H1 (cell line): ENCODE measurements at places on chromosomes 3 and 15.

DNA sequence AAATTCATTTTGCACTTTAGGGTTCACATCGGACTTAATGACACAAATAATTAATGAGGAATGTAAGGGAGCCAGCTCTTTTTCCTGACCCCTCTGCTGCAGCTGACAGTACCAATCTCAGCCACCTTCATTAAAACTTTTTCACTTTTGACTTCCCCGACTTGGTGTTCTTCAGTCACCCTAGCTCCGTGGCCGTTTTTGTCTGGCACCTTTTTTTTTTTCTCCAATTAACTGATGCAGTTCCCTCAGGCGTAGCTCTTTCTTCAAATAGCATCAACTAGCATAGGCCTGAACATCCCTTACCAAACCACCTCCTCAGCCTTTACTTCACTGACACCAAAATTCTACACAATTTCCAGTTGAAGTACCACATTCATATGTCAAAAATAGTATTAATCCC lies 350.8 kb downstream of the GRM7 start:
- no peak for DNase-seq

DNA sequence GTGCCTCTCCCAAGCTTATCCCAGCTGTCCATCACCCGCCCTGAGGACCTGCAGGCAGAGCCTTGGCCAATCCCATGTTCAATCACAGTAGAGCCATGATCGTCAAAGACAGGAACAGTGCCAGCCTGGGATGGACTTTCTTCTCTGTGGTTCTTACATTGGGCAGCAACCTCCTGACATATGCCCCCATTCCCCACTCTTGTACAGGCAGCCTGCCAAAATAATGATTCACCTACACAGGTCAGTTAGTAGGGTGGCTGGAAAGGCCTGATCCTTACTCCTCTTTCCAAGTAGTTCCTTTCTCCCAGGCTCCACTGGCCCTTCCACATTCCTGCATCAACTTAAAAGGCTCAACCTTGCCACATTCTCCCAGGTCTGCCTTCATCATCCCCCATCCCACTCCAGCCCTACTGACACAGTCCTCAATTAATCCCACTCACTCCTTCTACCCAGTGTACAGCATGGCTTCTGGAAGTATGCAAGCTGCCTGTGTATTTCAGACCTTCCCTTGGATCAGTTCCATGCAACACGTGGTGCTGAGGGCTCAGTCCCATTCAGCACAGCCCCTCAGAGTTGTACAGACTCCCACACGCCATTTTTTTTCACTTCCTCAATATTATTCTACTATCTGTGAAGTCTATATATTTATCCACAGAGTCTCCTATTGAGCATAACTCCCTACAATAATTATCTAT lies 189.8 kb downstream of the NTRK3 start:
- DNase-seq, result no peak

GRCh38 chr3:96083610-96084009 lies 730.8 kb upstream of the EPHA6 start:
- DNase-seq, result no peak

DNA sequence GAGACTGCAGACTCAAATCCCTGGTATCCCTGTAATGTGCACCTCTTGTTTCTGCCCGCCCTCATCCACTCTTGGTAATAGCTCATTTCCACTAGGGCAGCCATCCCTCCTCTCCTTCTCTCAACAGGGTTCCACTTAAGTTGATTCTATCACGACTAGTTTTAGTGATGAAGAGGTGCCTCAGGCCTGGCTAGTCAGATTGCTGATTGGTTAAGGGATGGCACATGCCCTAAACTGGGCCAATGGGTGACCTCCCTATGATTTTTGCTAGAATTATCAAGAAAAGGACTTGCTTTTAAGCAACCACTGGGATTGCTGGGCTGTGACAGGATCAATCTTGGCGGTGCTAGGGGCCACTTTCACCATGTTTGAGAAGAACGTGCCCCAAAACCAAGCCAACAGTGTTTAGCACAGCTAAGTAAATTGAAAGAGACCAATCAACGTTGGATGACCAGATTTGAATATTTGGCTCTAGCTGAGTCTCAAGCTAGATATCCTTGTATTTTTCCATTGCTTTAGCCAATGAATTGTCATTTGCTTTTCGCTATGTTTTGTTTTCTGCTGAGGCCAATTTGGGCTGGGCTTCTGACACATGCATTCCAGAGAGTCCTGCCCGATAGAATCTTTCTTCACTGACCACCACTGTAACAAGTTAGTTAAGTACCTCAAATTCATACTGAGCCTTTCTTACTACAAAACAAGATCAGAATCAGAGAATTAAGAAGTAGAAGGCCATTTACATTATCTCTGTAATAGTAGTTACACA lies 131.0 kb downstream of the PDZRN3 start:
- no peak for DNase-seq

- peak; percentile 34 for DNase-seq
These were observed at the start of gene RYK for GRCh38 chr3:134250717-134251220. Gene RYK, minus strand, starts transcription at chr3:134250859. Its CDS starts 205 bp downstream, at chr3:134250654.

DNA sequence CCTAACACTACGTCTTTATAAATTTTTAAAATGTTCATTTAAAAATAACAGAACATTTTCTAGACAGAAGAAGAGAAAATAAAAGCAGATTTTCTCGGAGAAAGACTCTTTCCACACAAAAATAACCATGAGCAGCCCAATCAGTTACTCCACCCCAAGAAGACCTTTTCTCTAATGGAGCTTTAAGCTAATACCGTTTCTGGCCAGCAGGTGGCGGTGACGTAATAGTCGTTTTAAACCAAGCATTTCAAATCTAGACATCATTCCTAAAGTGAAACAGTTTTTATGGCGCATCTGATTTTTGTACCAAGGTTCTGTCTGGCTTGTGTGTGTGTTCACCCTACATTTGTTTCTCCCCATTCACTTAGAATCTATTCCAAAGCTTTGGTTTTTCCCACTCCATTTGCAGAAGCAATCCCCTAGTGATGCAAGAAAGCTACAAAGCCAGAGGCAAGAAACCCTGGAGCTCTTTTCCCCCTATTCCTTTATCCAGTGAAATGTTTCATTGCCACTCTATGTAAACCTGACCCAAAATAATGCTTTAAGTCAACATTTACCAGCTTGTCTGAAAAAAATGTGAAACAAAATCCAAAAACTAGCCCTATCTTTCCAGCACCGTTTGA lies 336.7 kb upstream of the IGF1R start:
- DNase-seq, result peak; percentile 90

DNA sequence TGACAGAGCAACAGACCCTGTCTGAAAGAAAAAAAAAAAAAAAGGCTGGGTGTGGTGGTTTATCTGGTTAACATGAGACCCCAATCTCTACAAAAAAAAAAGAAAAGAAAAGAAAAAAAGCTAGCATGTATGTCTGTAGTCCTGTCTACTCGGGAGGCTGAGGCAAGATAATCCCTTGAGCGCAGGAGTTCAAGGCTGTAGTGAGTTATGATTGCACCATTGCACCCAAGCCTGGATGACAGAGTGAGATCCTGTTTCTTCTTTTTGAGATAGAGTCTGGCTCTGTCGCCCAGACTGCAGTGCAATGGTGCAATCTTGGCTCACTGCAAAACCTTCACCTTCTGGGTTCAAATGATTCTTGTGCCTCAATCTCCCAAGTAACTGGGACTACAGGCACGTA lies 8.4 kb upstream of the DHX30 start:
- no peak for DNase-seq

DNA sequence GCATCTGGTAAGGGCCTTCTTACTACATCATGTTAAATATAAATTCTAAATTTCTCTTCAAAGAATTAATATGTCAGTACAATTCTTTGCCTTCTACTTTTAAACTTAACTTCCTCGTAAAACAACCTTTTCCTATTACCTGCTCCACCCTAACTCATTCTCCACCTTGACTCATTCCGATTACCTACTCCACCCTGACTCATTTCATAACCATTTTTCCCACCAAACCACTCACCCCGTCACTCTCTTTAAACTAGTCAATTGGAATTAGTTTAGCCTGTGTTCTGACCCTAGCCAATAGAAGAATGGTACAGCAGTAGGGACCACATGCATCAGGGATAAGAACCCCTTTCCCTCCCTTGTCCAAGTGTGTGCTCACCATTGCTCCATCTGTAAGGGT lies 65.6 kb downstream of the PLSCR2 start:
- no peak for DNase-seq

GRCh38 chr3:123791417-123791816 lies 92.7 kb downstream of the MYLK start:
- DNase-seq, result peak; percentile 26

DNA sequence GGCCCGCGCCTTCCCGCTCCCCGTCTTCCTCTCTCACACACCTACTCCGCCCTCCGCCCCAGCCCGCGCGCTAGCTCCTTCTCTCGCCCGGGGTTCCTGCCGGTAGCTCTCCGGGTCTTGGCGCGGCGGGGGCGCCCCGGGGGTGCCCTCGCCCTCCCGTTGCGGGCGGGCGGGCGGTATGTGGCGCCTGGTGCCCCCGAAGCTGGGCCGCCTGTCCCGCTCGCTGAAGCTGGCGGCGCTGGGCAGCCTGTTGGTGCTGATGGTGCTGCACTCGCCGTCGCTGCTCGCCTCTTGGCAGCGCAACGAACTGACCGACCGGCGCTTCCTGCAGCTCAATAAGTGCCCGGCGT lies 507 bp downstream of the DIPK2A start:
- DNase-seq, result no peak

DNA sequence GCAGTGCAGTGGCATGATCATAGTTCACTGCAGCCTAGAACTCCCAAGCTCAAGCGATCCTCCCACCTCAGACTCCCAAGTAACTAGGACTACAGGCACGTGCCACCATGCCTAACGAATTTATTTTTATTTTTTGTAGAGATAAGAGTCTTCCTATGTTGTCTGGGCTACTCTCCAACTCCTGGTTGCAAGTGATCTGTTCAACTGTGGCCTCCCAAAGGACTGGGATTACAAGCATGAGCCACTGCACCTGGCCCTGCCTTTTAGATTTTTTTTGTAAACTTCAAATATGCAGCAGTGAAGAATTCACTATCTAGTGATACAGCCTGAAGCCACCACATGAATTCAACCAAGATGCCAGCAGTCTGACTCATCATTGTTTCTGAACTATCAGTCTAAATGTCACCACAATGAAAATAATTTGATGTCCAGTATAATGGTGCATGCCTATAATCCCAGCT lies 32.7 kb downstream of the UBXN7 start:
- DNase-seq, result no peak

DNA sequence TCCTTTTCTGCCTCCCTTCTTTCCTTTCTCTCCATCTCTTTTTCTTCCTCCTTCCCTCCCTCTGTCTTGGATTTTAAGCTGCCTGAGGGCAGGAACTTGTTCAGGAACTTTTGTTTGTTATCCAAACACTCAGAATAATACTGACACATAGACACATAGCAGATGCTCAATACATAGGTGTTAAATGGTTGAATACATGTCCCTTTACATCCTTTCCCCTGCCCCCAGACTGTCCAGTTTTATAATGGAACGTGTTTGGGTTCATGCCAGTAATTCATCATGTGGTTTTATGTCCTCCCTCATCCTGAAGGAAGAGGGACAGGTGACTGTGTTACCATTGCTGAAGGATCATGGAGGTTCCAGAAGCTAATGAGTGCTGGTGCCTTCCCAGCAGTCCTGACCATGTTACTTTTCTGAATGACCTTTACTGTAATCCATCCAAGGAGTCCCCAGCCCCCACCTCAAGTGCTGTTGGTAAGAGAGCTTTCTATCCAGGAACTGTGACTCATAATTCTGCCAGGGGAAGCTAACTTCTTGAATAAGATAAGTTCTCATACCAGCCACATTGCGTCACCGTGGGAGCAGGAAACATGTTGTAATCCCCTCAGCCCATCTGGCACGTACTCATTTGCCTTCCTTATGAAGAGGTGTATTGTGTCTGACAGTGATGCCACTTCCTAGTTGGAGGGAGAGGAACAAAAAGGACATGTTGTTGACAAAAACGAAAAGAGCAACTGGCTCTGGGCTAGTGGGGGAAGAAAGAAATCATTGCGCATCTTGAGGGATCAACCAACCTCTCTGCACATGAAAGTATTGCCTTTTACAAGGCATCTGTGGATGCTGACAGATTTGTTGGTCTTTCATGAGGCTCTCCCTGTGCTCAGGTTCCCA lies 52.4 kb downstream of the IL1RAP start:
- no peak for DNase-seq

GRCh38 chr3:185936273-185936629 lies 1.6 kb downstream of the TRA2B start:
- DNase-seq, result no peak

GRCh38 chr3:42081838-42082473 lies 9.2 kb upstream of the TRAK1 start:
- DNase-seq, result no peak

- no peak for DNase-seq
These were observed 228.9 kb upstream of the MANF start for GRCh38 chr3:51156147-51156546.

- DNase-seq, result no peak
These were observed 40.1 kb downstream of the FBXO22 start for GRCh38 chr15:75943713-75944215.
